ENCODE measurements at places on chromosomes 1 and 21. TPM values are rescaled to one million over a fixed set of nuclear protein-coding genes. Genes with fewer than 3 reads are reported as not detected.

- peaks cover 52% of the 10 kb centered on the region for H3K36me3 ChIP-seq
- H3K4me3 ChIP-seq, result no peak overlapping the region
- H3K27ac ChIP-seq, result no peak overlapping the region
- no peaks in the 10 kb centered on the region for H3K27me3 ChIP-seq
- no peak for DNase-seq
Measured at GRCh38 chr1:85654066-85654782, 54.0 kb downstream of the ZNHIT6 start.

- H3K4me3 ChIP-seq, result no peak overlapping the region
- no peaks in the 10 kb centered on the region for H3K27me3 ChIP-seq
- no peak overlapping the region for H3K27ac ChIP-seq
- no peaks in the 10 kb centered on the region for H3K4me1 ChIP-seq
- no peak for DNase-seq
Measured at GRCh38 chr1:245797592-245798348, 643.0 kb downstream of the KIF26B start.

DNA sequence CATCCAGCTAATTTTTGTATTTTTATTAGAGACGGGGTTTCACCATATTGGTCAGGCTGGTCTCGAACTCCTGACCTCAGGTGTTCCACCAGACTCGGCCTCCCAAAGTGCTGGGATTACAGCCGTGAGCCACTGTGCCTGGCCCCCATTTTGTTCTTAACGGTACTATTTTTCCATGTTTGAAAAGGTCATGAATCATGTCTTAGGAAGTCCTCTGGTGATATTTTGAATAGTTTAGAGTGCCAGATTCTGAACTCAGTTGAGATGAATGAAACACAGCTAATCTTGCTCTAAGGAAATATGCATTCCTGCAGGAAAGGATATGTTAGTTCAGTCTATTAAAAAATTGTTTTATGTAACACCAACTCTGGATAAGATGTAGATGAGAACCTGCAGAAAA, 62.6 kb upstream of the ATP2B4 start:
- no peaks in the 10 kb centered on the region for H3K36me3 ChIP-seq
- H3K27ac ChIP-seq, result no peak overlapping the region
- peaks cover 6% of the 10 kb centered on the region for H3K27me3 ChIP-seq
- no peak overlapping the region for H3K4me3 ChIP-seq

DNA sequence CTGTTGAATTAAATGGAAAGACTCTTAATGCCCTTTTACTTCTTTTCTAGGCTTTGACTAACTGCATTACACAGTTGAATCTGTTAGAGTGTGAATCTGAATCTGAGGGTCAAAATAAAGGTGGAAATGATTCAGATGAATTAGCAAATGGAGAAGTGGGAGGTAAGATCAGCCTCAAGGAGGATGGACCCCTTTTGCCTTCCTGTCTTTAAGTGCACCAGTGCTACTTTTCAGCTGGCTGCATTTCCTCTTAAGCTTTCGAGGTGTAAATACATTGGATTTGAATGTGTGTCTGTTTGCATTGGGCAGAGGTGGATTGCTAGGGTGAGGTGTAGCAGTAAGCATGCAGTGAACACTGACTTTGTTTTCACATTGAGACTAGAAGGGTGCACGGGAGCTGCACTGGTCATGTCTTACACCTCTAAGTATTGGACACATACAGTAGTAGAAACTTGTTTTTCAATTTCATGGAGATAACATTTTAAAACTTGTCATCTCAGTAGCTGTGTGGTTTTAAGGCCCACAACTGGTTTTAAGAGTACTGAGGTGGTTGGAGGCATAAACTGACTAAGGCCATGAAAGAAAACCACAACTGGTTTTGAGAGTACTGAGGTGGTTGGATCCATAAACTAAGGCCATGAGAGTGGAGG, 35.4 kb downstream of the MIA3 start:
- H3K4me3 ChIP-seq, result peak overlapping the region; percentile 57
- H3K4me1 ChIP-seq, result peaks cover 54% of the 10 kb centered on the region
- H3K27ac ChIP-seq, result peak overlapping the region; percentile 46
- H3K27me3 ChIP-seq, result no peaks in the 10 kb centered on the region
- DNase-seq, result peak; percentile 21

GRCh38 chr1:170586321-170587252, 54.6 kb downstream of the GORAB start:
- no peak overlapping the region for H3K27ac ChIP-seq
- H3K36me3 ChIP-seq, result no peaks in the 10 kb centered on the region
- no peak overlapping the region for H3K4me3 ChIP-seq
- no peaks in the 10 kb centered on the region for H3K4me1 ChIP-seq

GRCh38 chr1:111649227-111649626, 29.6 kb downstream of the RAP1A start:
- H3K36me3 ChIP-seq, result peaks cover 60% of the 10 kb centered on the region
- no peak overlapping the region for H3K4me3 ChIP-seq
- no peaks in the 10 kb centered on the region for H3K27me3 ChIP-seq
- peak overlapping the region; percentile 67 for H3K27ac ChIP-seq

DNA sequence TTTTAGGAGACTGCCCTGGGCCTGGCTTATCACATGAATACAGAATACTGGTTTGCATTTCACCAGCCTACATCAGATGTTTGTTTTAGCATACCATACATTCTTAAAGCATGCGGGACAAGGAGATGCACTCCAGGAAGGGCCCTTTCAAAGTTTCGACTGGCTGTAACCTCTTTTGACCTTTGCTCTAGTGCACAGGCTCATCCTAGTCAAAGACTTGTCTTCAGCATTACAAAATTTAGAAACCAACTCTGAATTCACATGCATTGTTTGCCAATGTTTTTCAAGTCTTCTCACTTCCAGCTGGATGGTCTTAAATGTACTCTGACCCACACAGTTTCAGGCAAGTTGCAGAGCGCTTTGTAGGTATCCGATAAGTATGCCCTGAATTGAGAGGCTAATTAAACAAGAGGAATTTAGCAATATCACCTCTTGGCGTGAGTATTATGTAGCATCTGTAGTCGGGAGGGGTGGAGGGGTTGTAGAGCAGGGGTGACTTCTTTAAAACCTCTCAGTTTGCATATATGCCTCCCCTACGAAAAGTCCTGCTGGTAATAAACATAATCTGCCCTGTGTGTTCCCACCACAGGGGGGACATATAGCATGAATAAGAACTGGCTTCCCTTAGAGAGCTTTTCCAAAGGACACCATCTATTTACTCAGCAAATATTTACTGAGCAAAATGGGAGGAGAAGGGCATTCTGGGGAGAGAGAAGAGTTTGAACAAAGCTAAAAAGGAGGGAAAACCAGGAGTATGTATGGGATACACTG, 24.4 kb upstream of the AHCYL1 start:
- no peaks in the 10 kb centered on the region for H3K36me3 ChIP-seq
- peaks cover 25% of the 10 kb centered on the region for H3K27me3 ChIP-seq
- no peak for DNase-seq
- no peak overlapping the region for H3K4me3 ChIP-seq
- no peak overlapping the region for H3K27ac ChIP-seq
- H3K4me1 ChIP-seq, result no peaks in the 10 kb centered on the region

GRCh38 chr1:92768915-92769314, 16.0 kb downstream of the EVI5 start:
- H3K36me3 ChIP-seq, result no peaks in the 10 kb centered on the region
- H3K4me3 ChIP-seq, result no peak overlapping the region
- no peak for DNase-seq
- H3K27ac ChIP-seq, result no peak overlapping the region
- peaks cover 16% of the 10 kb centered on the region for H3K27me3 ChIP-seq

DNA sequence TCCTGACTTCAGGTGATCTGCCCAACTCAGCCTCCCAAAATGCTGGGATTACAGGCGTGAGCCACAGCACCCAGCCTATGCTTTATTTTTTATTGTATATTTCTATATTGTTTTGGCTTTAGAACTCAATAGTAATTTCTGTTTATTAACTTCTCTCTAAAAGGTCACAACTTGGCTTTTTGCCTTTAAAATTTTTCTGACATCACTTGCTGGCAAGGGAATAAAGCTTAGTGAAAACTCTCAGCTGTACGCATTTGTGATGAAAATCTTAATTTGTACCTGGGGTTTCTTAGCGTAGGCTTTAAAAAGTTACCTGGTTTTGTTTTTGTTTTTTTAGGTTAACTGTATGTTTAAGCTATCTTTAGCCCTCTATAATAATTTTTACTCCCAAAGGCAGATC, 36.2 kb downstream of the B3GALNT2 start:
- H3K27me3 ChIP-seq, result no peaks in the 10 kb centered on the region
- H3K4me1 ChIP-seq, result peaks cover 5% of the 10 kb centered on the region
- H3K4me3 ChIP-seq, result no peak overlapping the region
- H3K27ac ChIP-seq, result no peak overlapping the region

GRCh38 chr1:218209351-218209861, 75.7 kb upstream of the RRP15 start:
- H3K36me3 ChIP-seq, result no peaks in the 10 kb centered on the region
- no peaks in the 10 kb centered on the region for H3K27me3 ChIP-seq
- DNase-seq, result no peak
- H3K4me3 ChIP-seq, result no peak overlapping the region
- H3K4me1 ChIP-seq, result no peaks in the 10 kb centered on the region
- H3K27ac ChIP-seq, result no peak overlapping the region

- no peaks in the 10 kb centered on the region for H3K27me3 ChIP-seq
- no peak overlapping the region for H3K4me3 ChIP-seq
Measured at GRCh38 chr1:216820345-216820744, 97.1 kb upstream of the ESRRG start.

- no peak for DNase-seq
- H3K4me1 ChIP-seq, result peaks cover 44% of the 10 kb centered on the region
- peak overlapping the region; percentile 74 for H3K27ac ChIP-seq
- H3K4me3 ChIP-seq, result no peak overlapping the region
- H3K36me3 ChIP-seq, result no peaks in the 10 kb centered on the region
- no peaks in the 10 kb centered on the region for H3K27me3 ChIP-seq
Measured at GRCh38 chr21:41923186-41923585, 30.6 kb downstream of the C2CD2 start.

AGRN gene
- total RNA-seq, result 29.2 TPM

Data from activated T-helper 2 cell treated with anti-CD3 and anti-CD28 coated beads, Interferon-gamma antibody, Interleukin-2, Interleukin-4, amounts not matched to agents 10 μg/mL and 5 μg/mL and 100 μg/mL, durations not matched to agents 14 hours and 24 hours and 36 hours (primary cell).